Fibroblast of villous mesenchyme (primary cell): ENCODE measurements at places on chromosomes 6 and 20. TPM values are rescaled to one million over a fixed set of nuclear protein-coding genes. Genes with fewer than 3 reads are reported as not detected.

Gene RAMACL
- 0.43 and 0.97 TPM in 2 replicates for total RNA-seq

Gene SLA2
- not detected in 2 replicates for total RNA-seq

Gene OR2H2
- total RNA-seq: not detected in 2 replicates

Gene ULBP2
- 4.5 and 6.9 TPM in 2 replicates for total RNA-seq

Gene SRSF3
- total RNA-seq: 445 and 462 TPM in 2 replicates

Gene ANKRD6
- total RNA-seq: 1.3 TPM in 2 replicates

Gene FAM83D
- 7.4 and 17.7 TPM in 2 replicates for total RNA-seq

Gene FNDC11
- total RNA-seq: 0.86 and 0.97 TPM in 2 replicates

Gene EPB41L2
- 40.2 and 44.8 TPM in 2 replicates for total RNA-seq

Gene TSBP1
- total RNA-seq: under 0.01 TPM in 1 of 2 replicates, not detected in the other

Gene COL21A1
- total RNA-seq: under 0.01 and 0.64 TPM in 2 replicates

Gene ZSCAN12
- total RNA-seq: 6.9 and 8.1 TPM in 2 replicates
